Esophagus mucosa (tissue), 1 donor: ENCODE measurements at places on chromosomes 3 and 15. TPM values are rescaled to one million over a fixed set of nuclear protein-coding genes. Genes with fewer than 3 reads are reported as not detected.

DNA sequence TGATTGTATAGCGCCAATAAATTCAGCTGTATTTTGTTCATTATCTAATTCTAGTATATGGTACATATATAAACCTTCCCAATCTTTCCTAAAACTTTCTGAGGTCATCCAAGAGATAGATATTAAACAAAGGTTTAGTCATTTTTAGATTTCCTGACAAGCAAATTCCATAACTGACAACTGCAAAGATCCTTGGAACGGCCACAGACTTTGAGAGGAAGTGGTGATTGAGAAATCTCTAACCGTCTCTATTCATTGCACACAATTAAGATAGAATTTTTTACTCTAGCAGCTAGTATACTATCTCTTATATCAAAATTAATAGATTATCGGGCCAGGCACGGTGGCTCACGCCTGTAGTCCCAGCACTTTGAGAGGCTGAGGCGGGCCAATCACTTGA is 4.7 kb downstream of the CSNK1G1 start:
- no peak for ATAC-seq

- no peak for ATAC-seq
Observed at GRCh38 chr3:140199008-140199407, 264.0 kb downstream of the CLSTN2 start.

Gene DNAH12
- 0.08 TPM for total RNA-seq

GRCh38 chr15:81916451-81916850 is 129.4 kb downstream of the MEX3B start:
- ATAC-seq = no peak

Gene CSPG5
- 0.48 TPM for total RNA-seq

GRCh38 chr15:50280271-50280670 is 14.7 kb upstream of the HDC start:
- peak; percentile 57 for ATAC-seq

GRCh38 chr3:58991026-58991425 is 58.8 kb downstream of the CFAP20DC start:
- ATAC-seq = no peak

DNA sequence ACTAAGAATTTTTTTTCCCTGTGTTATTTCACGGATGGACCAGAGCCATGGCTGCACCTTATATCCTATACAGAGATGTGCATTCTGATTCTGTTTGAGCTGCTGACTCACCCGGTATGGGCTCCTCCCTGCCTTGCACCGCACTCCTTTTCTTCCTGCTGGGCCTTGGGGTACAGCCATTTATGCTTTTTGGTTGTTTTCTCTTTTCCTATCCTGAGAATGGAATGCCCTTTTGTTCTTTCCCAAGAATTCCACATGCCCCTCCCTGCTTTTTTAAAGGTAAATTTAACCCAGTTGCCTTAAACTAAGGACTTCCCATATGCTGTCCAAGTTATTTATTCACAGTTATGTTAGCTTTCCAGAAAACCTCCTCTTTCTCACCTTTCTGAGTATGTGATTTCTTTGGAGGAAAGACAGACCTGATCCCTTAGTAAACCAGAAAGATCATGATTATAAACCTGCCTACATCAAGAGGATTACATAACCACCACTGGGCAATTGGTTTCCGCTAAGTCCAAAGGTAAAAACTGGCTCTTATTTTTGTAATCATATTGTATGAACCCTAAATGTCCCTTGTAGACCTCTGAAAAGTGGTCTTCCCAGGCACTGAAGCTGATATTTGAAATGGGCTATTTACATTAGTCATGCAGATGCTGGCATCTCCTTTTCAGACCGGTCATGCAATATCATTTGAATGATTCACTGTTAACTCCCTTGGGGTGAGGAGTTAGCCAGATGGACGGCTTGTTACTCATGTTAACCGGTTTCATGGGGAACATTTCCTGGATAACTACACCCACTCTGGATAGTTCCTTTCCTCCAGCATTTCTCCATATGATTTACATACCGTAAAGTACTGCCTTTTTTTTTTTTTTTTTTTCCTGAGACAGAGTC is 45.5 kb downstream of the TMOD3 start:
- ATAC-seq = peak; percentile 97

- ATAC-seq = no peak
Observed at GRCh38 chr3:149497966-149498670, 23.6 kb downstream of the TM4SF4 start.

Gene FANCD2
- total RNA-seq = 12.5 TPM

- ATAC-seq = no peak
Observed at GRCh38 chr3:140113996-140114788, 179.2 kb downstream of the CLSTN2 start.

Gene ARPP21
- total RNA-seq = not detected

GRCh38 chr3:124760601-124761000 is 30.3 kb downstream of the UMPS start:
- peak; percentile 41 for ATAC-seq

Gene GOLGA6L25
- total RNA-seq = not detected

DNA sequence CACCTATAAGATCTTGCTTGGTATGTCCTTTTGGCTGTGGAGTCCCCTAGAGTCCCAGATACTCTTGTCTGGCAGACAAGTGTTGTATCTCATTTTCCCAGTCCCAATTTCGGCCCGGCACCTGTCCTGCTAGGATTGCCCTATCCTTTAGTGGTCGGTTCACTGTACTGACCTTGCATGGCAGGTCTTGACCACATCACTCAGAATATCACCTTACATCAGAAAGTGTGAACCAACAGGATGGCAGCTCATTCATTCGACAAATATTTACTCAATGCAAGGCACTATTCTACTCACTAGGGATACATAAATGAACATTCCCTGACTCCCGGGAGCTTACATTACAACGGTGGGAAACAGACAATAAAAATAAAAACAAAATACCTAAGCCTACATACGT is 5.7 kb upstream of the CCDC80 start:
- no peak for ATAC-seq

Gene SCN11A
- 0.04 TPM for total RNA-seq

GRCh38 chr3:149233323-149233722 is 11.7 kb upstream of the CP start:
- ATAC-seq = no peak

DNA sequence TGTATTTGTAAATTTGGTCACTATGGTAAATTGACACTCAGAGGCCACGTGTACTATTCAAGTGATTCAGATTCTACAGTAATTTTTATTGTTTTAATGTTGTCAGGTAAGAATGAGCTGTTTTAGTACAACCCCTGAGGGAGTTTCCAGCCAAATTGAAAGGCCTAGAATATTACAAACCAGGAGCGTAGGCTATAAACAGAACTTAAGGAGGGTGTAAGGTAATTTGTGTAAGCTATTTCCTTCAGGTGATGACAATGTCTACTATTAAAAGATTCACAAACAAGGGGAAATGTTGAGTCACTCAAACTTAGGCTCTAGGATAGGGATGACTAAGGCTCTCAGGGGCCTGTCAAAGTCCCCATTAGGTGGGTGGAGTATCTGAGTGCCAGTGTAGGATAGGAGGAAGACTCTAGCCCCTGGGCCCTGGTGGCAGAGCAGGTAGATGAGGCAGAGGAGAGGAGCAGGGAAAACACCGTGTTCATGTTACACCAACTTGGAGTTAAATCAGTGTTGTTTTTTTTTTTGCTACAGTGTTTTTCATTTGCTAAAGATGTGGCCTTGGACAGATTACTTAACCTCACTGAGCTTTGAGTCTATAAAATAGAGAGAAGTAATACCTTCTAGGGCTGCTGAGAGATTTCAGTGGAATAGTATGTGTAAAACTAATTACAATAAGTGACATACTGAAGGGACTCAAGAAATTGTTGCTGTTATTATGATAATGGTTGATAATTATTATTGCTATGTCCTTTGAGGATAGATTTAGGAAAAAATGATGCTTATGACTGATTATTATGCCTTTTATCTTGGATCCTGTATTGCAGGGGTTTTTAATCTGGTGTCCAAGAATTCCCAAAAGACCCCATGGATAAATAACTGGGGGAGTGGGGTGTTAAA is 10.3 kb downstream of the TM4SF1 start:
- ATAC-seq = peak; percentile 88

GRCh38 chr15:60901647-60902046 is 327.5 kb downstream of the RORA start:
- no peak for ATAC-seq

DNA sequence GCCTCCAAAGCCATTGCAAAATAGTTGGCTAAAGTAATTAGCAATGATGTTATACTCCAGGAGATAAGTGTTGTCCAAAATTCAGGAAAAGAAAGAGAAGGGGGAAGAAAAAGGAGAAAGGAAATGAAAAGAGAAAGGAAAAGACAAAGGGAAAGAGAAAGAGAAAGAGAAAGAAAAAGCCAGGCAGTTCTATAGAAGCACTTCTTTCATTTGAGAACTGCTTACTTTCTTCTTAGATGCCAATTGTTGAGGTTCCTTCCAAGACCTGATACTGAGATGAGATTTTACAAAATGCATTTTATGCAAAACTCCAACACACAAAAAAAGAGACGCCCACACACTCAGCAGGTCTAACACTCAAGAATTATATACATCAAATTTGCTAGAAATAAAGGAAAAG is 298.4 kb downstream of the KCNH8 start:
- ATAC-seq = no peak

DNA sequence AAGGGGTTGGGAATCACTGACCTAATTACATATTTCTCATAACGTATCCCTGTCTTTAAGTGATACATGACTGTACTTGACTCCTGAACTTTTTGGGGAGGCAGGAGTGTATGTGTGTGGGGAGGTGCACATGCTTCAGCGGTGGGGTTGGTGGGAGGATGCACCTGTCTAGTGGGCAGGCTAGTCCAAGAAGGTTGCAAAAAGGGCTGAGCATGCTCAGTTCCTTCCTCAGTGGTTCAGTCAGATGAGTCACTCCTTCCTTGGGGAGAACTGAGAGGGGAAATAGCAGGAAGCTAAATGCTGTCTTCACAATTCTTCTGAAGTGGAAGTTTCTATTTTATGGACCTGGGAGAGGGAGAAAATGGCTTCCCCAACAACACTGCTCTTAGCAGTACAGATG is 24.6 kb upstream of the AP4E1 start:
- peak; percentile 21 for ATAC-seq

GRCh38 chr3:74402821-74403220 is 211.6 kb downstream of the CNTN3 start:
- ATAC-seq = no peak

DNA sequence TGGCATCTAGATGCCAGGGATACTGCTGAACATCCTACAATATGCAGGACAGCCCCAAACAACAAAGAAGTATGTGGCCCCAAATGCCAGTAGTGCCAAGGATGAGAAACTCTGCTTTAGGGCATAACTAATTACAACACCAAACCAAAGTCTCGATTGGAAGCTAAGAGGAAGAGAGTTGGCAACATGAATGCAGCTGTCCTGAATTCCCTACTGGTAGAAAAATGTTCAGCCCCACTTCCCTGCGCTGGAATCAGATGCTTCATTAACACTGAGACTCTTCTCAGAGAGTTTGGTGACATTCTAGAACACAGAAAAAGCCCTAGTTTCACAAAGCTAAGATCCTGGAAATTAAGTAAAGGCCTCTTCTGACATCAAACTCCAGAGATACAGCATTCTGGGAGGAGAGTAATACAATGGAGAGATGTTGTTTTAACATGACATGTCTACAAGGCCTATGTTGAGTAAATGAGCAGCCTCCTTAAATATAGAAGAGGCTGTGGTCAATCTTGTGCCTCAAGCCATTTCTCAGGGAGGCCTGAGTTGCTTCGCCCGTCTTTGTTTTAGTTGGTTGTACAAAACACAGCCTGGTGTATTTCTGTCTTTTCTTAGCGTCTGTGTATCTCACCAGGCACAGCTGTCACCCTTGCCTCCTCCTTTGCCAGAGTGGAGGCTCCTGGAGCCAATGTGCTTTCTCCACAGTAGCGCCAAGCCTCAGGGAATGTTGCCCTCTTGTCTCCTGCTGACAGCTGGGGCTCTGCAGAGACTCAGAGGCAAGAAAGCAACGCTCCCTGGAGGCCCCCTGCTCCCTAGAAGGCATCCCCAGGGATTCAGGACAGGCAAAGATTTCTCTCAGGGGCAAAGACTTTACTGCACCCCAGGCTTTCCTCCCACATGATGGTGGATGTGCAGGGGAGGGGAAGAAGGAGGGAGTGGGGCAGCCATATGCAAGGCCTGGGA is 25.1 kb upstream of the CTNNB1 start:
- no peak for ATAC-seq

Gene WNT5A
- total RNA-seq = 17.7 TPM

Gene MYRIP
- total RNA-seq = 1.2 TPM

DNA sequence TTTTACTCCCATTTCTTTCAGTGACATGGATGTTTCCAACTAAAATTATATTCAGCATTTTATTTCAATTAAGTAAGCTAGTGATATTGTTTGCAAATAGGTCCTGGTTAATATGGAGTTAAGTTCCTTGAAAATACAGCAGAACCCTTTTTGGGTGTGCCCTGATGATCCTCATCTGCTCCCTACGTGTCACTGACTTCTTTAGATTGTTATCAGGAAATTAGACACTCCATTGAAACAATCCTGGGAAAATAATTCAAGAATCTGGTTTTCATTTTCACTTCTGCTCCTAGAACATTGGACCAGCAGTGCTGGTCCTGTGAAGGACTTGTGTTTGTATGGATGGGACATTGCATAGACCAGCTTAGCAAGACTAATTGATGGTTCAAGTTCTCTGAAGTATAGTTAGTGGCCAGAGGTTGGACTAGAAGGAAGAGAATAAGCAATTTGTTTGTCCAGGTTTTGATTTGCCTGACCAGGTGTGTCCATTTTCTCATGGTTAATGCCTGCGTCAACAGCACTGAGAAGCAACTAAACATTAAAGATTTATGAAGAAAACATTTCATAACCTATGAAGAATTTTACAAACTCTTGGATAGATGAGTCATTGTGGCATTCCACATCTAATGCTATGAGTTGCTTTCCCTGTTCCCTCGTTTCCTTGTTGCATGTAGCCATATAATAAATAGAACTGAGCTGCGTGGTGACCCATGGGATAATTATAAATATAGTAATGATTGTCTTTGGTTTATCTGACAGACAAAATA is 95.8 kb downstream of the ZPLD1 start:
- ATAC-seq = peak; percentile 22

DNA sequence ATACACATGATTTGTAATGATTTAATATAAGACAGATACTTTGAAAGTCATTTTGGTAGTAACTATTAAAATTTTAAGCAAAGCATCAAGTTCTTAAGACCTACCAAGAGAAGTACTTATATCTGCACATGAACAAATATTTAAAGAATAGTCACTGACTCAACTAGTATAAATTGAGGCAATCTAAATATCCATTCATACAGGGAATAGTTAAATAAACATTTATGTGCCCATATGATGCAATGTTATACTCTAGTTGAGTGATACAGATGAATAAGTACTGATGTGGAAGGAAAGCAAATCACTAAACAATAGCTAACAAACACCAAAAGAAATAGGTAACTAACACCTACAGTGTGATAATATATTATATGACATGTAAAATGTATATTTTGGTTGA is 527.7 kb downstream of the EPHA3 start:
- no peak for ATAC-seq
